ENCODE measurements at places on chromosomes 12 and 14.

- no peak for DNase-seq
These were observed 46.8 kb upstream of the CISTR start for GRCh38 chr12:53798575-53798974.

GRCh38 chr14:87758876-87759275, 234.1 kb downstream of the GALC start:
- no peak for DNase-seq

- DNase-seq: no peak
These were observed 9.2 kb upstream of the GOLGA3 start for GRCh38 chr12:132837693-132838409.

DNA sequence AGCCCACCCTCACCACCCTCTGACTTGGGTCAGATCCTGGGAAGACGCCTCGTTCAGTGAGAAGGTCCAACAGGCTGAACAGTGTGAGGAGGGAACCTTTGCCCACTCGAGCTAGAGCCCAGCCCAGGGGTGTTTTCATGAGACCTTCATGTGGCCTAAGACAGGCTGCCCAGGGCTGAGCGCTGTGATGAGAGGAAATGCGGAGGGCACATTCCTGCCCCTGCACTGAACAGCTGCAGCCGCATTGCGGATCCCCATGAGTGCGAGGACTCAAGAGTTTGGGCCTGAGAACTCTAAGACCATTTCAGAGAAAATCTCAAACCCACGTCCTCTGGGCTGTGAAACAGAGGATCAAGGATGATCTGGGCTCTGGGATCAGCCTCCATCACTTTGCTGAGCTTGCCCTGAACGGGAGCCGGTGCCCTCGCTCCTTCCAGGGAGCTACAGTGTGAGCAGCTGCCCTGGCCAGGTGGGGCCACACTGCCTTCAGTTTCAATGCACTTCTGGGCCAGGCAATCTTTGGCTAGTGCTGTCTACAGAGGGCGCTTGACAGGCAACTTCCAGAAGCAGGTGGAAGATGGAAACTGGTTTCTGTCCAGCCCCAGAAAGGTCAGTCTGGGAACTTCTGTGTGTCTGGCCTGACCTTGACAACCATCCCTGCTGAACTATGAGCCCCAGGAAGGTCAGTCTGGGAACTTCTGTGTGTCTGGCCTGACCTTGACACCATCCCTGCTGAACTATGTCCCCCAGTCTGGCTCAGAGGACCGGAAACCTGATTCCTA, 43.5 kb upstream of the P2RX7 start:
- DNase-seq: no peak

DNA sequence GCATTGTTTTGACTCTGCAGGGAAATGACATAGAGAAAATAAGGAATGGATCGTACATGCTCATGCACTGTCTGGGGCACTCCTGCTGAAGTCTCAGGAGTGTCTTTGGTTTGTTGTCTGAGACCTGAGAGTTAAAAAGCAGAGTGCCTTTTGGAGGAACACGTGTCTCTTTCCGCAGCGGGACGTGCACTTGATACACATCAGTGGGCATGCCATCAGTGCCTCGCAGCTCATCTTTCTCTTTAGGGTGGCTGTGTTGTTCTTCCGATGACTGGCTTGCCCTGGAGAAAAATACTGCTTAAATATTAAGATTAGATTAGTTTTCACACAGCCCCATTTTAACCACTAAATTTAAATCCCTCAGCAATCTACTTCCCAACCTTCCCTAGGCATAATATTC, 835.9 kb downstream of the DIO2 start:
- DNase-seq: no peak

Measured in kidney glomerular epithelial cell (primary cell).